ENCODE measurements at places on chromosomes 1 and 21. TPM values are rescaled to one million over a fixed set of nuclear protein-coding genes. Genes with fewer than 3 reads are reported as not detected.

MYBPH gene
- total RNA-seq = not detected

GJB4 gene
- not detected for total RNA-seq

DNA sequence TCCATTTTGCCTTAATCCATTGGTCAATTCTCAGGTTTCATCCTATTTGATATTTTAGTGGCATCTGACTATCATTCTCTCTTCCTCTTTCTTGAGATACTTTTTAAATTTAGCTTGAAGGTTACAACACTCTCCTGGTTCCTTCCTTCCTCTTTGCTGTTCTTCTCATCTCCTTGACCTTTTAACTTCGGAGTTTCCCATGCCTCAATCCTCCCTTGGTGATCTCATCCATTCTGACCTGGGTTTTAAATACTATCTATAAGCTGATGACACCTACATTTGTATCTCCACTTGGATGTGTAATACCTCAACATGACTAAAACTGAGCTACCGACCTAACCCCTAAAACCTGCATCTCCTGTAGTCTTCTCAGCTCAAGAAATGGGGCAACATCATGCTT, 4.8 kb upstream of the ZNF687 start:
- no peak for DNase-seq

DNA sequence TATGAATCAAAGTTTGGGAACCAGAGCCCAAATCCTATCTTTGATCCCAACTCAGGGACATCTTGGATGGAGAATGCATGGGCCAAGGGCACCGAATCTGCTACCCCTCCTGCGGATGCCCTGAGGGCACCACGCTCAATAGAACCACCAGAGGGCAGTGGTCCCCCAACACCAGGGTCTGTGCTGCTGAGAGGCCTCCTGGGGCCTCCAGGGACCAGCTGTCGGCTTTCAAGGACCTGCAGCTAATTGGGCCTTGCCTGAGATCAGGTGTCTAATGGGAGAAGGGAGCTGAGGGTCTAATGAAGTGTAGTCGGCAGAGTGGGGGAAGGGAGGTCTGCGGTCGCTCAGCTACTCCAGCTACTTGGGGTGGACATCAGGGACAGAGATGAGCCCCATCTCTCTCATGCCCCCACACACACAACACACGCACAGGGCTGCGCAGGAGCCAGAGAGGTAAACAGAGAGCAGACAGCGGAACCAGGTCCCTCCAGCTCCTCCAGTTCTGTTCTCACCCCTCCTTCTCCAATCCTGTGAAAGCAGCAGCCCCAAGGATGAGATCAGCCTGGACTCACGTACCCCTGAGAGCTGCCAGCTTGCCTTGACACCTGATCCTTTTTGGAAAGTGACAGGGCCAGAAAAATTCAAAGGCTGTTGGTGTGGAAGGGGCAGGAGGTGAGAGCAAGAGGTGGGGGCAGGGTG, 34.9 kb upstream of the PPP1R15B start:
- peak; percentile 48 for DNase-seq

DNA sequence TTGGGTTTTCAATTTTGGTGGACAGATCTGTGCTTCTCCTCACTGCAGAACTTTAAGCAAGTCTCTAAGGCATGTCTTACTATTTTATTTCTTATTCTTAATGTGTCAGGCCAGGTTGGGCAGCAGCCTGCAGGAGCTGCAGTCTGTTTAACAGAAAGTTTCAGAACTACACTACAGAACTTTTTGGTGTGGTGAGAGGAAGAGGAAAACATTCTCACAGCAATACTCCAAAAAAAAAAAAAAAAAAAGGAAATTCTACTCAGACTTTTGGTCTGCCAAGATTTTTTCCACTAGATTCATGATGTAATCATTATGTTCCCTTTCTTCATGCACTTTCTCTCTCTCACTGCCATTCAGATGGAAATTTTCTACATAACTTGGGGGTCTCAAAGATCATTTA, 255.2 kb downstream of the COL11A1 start:
- DNase-seq = no peak

DNA sequence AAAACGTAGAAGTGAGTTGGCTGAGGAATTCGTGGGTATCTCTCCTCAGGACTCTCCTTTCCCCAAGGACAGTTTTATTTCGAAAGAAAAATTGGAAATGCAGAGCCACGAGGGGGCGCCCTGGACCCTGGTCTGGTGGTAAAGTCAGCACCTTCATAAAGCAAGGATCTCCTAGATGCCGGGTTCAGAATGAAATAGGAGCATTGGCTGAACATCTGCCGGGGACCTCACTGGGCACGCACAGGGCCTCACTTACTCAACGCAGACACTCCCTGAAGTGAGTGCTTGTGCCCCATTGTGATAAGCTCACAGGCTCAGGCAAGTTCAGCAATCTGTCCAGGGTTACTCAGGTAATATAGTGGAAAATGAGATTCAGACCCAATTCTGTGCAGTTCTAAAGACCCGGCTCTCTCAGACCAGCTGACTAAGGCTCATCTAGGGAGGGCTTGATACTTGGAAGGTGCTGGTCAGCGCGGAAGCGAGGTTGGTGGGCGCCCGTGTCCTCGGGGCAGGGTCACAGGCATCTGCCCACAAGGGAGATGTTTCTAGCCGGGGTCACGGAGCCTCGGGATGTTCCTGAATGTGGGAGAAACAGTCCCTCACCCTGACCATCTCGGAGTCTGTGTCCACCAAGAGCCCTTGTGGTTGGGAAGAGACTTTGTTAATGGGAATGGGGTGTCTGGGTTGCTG, 55.7 kb upstream of the ETV3 start:
- DNase-seq = peak; percentile 57
